ENCODE measurements at places on chromosomes 12 and 14.

DNA sequence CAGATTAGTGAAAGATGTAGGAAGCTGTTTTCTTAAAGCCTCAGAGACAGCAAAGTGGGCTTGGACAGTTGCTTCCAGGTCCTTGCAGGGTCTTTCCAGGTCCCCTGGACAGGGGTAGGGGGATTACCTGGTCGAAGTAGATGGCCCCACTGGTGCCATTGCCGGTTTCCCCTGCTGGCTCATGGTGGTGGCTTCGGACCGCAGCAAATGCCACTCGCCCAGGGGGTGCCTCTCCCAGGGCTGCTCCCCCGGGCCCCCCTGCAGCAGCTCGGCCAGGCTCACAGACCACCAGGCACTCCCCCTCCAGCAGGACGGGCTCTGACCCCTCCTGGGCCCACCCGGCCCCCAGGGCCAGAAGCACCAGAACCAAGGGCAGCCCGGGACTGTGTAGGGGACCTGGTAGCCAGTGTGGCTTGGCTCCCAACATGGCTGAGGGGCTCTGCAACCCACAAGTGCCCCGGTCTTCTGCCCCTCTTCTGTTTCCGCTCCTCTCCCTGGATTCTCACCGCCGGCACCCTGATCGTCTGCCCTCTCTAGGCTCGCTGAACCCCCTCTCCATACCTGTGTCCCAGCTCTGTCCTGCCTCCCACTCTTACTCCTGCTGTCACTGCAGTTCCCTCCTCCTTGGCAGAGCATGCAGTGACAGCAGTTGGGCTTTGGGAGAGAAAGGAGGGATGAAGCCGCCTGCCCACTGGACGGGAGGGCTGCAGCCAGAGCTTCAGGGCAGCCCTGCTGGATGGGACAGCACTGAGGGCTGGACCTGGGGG is 657 bp downstream of the CBLN3 start:
- no peak for DNase-seq

- no peak for DNase-seq
These were observed 229.0 kb downstream of the SEC23A start for GRCh38 chr14:38873941-38874612.

DNA sequence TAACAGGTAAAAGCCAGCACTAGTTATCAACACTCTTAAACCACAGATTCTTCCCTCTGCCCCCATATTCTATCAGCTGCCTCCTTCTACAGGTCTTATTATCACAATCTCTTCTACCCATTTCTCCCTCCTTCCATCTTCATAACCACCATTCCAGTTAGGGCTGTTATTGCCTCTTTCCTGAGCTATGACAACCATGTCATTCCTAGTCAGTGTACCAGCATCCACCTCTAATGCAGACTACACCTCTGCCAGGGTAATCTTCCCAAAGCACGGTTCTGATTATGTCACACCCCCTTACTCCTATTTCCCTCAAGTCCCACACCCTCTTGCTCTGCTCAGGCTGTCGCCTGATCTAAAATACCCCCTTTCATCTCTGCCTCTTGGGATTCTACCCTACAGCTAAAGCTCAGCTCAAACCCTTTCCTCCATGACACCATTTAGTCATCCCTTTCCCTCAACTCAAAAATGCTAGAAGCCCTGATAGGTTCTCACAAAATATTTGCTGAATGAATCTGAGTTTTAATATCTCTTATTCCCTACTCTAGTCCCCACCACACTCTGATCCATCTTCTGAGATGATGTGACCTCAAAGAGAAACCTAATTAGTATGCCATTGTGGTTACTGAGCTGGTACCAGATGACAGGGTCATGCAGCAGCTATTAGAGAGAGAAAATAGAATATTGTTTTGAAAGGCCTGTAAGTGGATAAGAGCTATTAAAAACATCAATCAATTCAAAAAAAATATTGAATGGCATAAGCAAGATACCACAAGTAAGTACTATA is 11.7 kb downstream of the RACGAP1 start:
- DNase-seq: no peak

DNA sequence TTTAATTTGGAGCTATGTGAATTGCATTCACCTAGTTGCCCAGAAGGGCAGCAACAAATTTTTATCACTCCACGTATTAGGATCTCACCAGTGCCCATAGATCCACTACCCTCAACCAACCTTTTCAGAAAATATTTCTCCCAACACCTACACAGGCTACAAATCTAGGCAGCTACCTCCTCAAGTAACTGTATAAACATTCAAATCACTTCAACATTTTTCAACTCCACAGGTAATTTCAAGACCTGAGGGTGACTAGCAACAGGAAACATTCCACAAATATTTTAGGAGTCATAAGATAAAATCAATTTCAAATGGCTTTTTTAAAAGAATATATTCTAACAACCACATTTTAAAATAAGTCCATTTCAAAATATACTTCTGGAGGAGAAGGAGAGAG is 12.9 kb downstream of the PHLDA1 start:
- DNase-seq: no peak

- DNase-seq: no peak
These were observed at the start of gene TPPP2 for GRCh38 chr14:21029917-21030316. TSS of gene TPPP2 (plus strand) at chr14:21030217. CDS start at chr14:21030582, 365 bp downstream.

- no peak for DNase-seq
These were observed 536.7 kb downstream of the FLRT2 start for GRCh38 chr14:86066651-86067050.

DNA sequence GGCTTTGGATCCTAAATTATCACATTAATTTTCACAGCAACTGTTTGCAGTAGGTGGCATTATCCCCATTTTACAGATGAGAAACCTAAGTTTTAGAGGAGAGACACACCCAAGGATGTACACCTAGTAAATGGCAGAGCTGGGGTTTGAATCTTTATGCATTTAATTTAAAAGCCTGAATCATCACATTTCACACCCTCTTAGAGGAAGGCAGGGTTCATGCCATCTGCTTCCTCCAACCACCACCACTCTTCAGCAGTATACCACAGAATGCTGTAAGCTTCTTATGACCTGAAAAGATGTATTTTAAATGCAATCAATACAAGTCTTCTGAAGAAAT is 90.3 kb downstream of the CRADD start:
- DNase-seq: no peak

DNA sequence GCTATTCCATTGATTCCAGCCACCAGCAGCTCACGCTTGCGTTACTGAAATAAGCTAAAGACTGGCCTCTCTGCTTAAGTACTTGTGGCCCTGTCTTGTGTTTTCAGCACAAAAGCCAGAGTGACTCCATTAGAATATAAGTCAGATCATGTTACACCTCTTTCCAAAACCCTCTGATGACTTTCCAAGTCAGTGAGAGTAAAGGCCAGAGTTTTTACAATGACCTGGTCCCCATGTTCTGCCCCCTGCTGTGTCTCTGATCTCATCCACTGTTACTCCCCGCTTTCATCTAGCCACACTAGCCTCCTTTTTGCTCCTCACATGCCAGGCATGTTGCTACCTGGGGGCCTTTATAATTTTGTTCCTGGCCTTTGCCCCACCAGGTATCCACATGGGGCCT is 6.9 kb upstream of the CKAP4 start:
- DNase-seq: no peak

DNA sequence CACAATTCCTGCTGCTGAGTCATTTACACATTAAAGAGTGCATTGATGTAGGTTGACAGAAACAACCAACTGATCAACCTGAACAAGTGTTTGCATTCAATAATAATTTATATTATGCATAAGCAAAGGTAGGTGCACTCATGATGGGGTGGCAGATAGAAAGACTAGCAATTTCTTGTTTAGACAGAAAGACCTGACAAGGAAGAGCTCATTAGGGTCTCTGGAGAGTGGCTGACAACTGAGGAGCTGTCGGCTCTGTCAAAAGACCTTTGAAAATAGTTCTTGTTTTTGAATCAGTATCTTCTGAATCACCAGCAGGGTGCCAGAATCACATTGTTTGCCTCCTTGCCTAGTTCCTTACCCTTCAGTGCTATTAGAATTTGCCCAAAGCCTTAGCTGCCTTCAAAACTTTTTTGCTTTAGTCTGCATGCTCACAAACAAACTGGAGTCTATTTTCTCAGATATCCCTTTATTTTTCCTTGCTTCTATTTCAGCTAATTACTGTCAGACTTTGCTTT is 234.7 kb downstream of the BTG1 start:
- DNase-seq: no peak

- no peak for DNase-seq
These were observed 12.1 kb downstream of the SPX start for GRCh38 chr12:21538061-21538653.

DNA sequence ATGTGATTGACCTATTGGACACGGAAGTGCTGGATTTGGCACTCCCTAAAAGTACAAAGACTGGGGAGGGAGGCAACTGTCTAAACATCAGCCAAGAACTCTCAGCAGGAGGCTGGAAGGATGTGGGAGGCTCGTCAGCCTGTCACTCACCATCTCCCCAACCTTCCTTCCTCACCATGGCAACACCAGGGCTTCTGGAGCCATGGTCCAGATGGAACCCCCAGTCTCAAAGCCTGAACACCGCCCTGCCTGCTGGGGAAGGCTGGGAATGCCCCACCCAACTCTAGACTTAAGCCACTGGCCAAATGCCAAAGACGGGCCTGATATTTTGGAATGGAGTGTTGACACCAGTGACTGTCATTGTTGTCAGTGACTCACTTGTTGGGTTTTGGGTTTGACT is 55.3 kb downstream of the GALNT16 start:
- DNase-seq: peak; percentile 11

- no peak for DNase-seq
These were observed 278.9 kb upstream of the SOX5 start for GRCh38 chr12:24228371-24228770.

GRCh38 chr12:19896534-19896933 is 457.2 kb downstream of the AEBP2 start:
- no peak for DNase-seq

DNA sequence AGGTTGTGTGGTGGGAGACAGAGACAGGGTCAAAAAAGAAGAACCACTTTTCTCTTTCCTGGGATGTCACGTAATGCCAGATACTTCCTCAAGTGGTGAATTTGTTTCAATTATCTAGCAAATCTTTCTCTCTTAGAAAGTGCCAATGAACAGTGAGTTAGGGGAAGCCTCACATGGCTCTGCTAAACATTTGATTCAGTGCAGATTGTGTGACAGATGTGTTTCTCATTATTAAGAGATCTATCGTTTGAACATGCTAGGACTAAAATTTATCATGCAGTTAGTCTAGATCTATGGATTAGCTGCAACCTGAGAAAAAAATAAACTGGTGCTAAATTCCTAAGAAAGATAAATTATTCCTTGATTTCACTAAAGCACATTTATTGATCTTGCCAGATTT is 247.8 kb downstream of the MDGA2 start:
- DNase-seq: no peak

- DNase-seq: no peak
These were observed 33.7 kb upstream of the PPP1CC start for GRCh38 chr12:110776410-110776809.

GRCh38 chr14:28719130-28719529 is 47.5 kb upstream of the FOXG1 start:
- no peak for DNase-seq

DNA sequence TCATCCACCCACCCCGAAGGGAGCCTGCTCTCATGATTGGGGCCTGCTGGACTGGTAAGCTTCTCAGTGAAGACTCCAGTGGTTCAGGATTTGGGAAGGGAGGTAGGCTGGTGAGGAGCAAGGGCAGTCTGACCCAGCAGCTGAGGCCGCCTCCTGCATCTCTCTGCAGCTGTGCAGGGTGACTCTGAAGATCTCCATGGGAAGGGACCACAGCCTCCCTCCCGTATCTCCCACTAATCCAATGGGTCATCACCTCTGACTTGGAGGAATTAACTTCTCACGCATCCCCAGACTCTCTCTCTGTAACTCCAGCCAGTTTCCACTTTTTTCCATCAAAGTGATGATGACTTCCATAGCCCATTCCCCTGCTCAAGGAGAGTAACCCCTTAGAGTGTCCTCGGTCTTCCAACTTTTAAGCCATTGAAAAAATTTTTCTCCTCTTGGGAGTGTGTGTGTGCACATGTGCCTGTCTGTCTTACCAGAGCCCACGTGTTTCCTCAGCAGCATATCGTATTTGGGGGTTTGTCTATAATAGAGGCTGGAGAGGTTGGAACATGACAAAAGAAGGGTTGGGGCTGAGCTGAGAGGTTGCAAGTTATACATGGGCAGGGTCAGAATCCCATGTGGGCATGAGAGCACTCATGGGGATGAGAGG is 11.3 kb downstream of the CLSTN3 start:
- no peak for DNase-seq

GRCh38 chr14:94449930-94450329 is 2.7 kb downstream of the SERPINA11 start:
- DNase-seq: no peak

GRCh38 chr12:17370621-17371020 is 719.4 kb downstream of the RERGL start:
- no peak for DNase-seq

GRCh38 chr14:32826404-32827082 is 112.1 kb upstream of the NPAS3 start:
- DNase-seq: peak; percentile 28

DNA sequence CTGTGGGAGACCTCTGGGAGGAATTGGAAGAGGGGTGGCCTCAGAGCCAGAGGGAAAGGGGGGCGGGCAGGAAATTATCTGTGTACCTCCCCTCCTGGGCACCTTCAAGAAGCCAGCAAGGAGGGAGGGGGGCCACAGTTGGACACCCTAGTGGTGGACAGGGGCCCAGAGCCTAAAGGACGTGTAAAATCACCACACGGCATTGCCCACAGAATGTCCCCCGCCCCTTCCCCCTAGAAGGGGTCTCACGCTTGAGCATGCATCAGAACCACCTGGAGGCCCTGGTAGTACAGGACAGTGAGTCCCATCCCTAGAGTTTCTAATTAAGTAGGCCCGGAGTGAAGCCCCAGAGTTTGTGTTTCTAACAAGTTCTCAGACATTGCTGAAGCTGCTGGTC is 8.2 kb downstream of the ENDOU start:
- no peak for DNase-seq

- DNase-seq: no peak
These were observed 112.7 kb upstream of the FUT8 start for GRCh38 chr14:65299826-65300225.

GRCh38 chr14:33781236-33781635 is 169.6 kb downstream of the EGLN3 start:
- peak; percentile 79 for DNase-seq

DNA sequence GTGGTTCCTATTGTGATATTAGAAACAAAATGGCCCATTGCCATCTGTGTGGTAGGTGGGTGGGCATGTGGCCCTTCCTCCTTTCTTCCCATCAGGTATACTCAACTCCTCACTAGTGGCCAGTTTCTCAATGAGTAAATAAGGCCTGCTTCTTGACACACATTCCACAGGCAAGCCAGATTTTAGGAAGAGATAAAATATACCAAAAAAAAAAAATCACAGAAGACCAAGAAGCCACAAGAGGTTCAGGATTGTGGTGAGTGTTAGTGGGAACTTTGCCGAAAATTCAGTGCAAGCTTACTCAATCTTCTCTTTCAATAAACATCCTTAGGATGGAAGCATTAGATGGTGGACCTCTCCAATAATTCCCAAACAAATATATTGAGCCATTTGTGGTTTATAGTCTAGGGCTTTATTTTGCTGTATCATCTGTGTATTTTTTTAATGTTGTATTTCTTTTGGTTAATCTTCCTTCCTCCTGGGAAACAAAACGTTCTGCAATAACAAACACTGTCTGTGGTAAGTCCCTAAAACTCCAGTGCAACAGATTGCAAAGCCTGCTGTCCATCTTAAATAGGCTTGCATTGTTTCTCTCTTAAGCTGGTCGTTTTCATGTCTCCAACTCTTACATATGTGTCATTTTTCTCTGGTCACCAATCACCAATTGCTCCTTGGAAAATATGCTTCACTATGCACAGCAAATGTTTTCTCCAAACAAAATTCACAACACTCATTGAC is 289.9 kb upstream of the KITLG start:
- DNase-seq: peak; percentile 21

- peak; percentile 73 for DNase-seq
These were observed 436.3 kb downstream of the DPF3 start for GRCh38 chr14:72457641-72458040.
